ENCODE measurements at places on chromosomes 12 and 14.

DNA sequence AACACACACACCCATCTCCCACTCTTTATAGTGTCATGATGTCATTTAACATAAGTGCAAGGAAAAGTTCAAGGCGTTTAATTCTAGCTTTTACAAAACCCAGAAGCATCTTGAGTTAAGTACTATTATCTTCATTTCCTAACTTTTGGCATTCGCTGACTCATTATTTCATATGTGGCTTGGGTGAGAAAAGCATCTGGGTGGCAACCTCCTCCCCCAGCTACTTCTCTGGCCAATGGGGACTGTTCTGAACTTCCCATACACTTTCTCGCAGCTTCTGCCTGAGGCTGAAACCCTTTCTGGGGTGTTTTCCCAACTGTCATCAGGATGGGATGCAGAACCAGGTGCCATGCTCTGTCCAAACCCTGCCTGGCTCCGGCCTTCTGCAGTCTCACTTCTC lies 2.8 kb upstream of the MARK3 start:
- DNase-seq = no peak

- DNase-seq = no peak
These were observed 66.3 kb downstream of the TRHDE start for GRCh38 chr12:72338437-72338836.

DNA sequence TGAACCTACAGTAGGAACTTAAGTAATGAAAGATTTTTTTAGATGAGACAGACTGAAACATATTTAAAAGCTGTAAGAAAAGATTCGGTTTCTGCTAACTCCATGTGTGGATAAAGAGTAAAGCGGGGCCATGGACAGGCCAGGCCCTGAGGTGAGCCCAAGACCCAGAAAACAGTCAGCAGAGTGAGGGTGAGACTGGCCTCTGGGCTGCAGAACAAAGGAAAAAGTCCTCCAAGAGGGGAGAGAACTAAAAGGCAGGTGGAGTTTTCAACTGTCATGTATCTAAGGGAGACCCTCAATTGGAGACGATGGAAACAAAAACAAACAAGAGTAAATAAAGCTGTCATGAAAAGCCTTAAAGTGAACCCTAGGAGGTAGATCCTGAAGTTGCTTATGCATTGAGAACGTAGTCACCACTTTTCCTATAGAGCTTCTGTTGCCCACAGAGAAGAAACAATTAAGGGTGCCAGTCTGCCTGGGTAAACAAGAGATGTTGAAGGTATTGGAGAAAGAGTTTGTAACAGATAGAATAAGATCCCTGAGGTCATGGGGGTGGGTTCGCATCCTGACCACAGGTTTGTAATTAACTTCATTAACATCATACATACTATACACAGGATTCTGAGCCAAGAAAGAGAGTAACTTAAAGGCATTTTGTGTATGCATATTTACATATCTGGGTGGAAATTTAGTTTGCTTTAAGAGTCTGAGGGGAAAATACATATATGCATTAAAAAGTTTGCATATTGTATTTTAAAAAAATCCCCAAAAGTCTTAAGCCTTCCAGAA lies 268.7 kb upstream of the PDE3A start:
- no peak for DNase-seq

DNA sequence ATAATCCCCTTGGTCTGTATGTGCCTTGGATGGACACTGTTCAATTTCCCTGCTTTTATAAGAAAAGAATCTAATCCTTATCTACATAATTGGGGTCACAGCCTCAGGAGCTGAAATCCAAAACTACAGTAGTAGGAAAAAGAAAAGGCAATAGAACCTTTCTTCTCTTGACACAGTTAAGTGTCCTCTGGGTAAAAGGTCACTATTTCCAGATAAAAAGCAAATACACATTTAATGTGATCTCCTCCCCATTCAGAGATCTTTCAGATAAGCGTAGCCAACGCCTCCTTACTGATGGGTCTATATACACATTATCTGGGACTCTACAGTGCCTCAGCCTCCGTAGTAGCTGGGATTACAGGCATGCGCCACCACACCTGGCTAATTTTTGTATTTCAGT lies 73.4 kb downstream of the CLIP1 start:
- DNase-seq = peak; percentile 74

- DNase-seq = no peak
These were observed 11.8 kb upstream of the PLEKHG3 start for GRCh38 chr14:64692189-64692985.

All from NCI-H146 (cell line).